Right atrium auricular region (tissue), 2 donors: ENCODE measurements at places on chromosomes 5 and 9. TPM values are rescaled to one million over a fixed set of nuclear protein-coding genes. Genes with fewer than 3 reads are reported as not detected.
A peak's percentile ranks its signal among the peaks of the same experiment; 100 is the strongest.

GRCh38 chr9:137575364-137575715 lies 3.4 kb downstream of the DPH7 start:
- DNase-seq = no peak

DNA sequence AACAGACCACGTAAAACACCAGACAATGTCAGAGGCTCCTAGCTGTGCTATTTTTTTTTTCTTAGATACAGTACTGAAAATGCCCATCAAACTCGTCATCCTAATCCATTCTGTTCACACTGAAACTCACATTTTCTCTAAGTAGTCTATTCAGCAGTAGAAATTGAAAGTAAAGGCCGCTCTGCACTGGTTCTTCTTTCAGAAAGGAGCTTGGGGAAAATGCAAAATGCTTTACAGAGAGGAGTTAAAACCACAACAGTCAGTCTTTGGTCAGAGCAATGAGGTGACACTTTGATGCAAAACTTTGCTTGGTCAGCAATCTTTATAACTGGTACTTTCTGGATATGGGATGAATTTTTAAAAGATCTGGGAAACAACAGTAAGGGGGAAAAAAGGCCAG lies 43.8 kb upstream of the SUSD1 start:
- DNase-seq = no peak

- DNase-seq = no peak
Measured at GRCh38 chr5:73395256-73395655, 53.3 kb downstream of the FOXD1 start.

- no peak for DNase-seq
Measured at GRCh38 chr5:112757468-112758208, 20.0 kb downstream of the APC start.

GRCh38 chr5:61534481-61535267 lies 202.6 kb downstream of the ZSWIM6 start:
- no peak for DNase-seq

DNA sequence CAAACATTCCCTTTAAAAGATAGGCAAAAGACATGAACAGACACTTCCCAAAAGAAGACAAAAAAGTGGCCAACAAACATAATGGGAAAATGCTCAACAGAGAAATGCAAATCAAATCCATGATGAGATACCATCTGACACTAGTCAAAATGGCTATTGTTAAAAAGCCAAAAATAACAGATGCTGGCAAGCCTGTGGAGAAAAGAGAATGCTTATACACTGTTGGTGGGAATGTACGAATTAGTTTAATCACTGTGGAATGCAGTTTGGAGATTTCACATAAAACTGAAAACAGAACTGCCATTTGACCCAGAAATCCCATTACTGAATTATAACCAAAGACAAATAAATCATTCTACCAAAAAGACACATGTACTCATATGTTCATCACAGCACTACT lies 58.3 kb upstream of the WDR41 start:
- no peak for DNase-seq

DNA sequence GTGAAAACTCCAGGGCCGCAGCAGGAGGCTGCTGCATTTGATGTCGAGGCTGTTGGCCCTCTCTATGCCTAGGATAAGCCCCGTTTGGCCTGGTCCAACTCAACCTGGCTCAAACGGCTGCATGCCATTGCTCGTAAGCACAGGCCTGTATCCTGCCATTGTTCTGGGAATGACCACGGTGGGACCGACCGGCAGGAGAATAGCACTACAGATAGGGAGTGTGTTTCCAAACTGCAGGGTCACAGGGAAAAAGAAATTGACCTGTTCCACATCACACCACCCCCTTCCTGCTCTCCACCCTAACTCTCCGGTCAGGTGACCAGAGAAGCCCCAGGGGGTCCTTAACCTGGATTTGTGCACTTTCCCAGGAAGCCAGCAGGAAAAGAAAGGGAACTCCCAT lies 278.7 kb upstream of the KLF4 start:
- DNase-seq = no peak

DNA sequence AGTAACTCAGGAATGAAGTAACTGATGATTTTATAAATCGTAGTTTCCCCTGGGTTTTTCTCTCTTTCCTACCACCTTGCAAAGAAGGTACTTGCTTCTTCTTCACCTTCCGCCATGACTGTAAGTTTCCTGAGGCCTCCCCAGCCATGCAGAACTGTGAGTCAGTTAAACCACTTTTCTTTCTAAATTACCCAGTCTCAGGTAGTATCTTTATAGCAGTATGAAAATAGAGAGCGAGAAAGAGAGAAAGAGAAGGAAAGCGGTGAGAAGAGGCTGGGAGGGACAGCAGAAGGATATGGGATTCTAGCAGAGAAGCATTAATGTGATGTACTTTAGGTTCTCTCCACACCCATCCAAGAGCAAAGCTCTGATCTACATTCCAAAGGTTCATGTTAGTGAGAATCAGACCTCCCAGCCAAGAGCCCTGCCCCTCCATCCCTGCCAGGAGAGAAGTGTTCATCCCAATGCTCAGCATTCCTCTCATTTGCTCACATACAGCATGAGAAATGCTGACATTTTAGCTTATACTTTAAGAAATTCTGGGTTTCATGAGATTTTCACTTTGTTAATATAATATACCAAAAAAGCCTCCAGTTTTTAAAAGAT lies 185.0 kb upstream of the PTGER4 start:
- DNase-seq = no peak

DNA sequence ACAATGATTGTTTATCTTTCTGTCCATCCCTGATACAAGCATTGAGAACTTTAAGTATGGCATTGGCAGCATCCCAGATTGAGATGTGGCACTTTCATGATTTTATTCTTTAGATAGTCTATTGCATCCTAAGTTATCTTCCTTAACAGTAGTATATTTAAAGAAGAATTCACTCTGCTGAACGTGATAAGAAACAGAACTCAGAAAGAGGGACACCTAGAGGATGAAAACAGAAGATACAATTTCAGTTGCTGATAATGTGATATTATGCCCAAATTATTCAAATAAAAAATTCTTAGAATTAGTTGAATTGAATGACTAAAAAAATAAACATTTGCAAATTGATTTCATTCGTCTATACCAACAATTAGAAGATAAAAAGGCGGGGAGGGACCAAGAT lies 218.1 kb upstream of the DMRTA1 start:
- DNase-seq = no peak

- peak; percentile 73 for DNase-seq
Measured at GRCh38 chr9:33106827-33107621, 30.6 kb upstream of the SMU1 start.

DNA sequence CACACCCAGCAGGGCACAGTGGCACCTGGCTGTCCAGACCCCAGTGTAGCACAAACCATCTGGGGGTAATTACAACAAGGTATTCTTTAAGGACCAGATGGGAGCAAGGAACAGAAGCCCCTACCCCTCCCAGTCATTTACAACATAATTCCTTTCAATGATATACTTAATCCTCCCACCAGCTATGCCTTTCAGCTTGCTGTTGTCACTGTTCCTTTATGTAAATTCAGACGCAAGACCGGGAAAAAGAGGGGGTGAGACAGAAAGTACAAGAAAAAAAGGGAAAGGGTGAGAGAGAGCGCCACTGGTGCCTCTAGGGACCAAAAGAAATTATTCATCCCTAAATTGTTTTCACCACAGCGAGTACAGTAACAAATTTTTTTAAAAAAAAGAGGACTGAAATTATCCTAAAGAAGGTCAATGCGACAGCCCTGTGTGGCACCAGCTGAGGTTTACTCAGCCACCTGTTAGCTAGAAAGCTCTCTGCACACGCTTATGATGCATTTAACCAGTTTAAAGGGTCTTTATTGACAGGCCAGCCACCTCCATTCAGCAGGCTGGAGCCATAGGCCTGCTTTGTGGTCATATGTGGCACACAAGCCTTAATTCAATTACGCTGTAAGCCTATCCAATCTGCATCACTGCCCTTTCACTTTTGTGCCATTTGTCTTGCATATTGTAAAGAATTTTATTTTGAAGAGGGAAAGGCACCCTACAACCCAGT lies 210.2 kb upstream of the ISL1 start:
- DNase-seq = no peak

DNA sequence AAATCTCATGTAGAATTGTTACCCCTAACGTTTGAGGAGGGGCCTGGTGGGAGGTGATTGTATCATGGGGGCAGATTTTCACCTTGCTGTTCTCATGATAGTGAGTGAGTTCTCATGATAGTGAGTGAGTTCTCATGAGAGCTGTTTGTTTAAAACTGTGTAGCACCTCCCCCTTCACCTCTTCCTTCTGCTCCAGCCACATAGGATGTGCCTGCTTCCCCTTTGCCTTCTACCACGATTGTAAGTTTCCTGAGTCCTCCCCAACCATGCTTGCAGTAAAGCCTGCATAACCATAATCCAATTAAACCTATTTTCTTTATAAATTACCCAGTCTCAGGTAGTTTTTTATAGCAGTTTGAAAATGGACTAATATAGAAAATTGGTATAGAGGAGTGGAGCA lies 1783.7 kb upstream of the CDH9 start:
- DNase-seq = no peak

DNA sequence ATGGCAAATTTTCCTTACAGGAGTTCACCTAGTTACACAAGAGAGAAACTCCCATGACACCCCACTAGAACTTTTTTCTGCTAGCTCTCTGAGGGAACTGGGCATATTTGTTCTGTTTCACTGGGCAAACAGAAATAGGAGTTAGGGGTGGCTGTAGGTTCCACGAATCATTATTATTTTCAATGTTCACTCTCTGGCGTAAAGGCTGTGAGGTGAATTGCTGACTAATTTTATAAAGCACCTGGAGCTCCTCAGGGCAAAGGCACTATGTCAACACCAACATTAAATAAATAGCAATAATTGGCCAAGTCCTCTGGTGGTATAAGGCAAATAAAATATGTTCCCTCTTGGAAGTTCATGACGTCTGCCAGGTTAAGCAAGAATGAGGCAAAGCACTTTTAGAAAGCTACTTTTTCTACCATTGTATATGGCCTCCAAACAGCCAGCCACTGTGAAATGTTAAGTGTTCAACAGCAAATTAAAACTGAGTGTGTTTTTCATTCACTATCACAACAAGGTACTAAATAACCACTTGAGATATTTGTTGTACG lies 344.6 kb downstream of the PDE4D start:
- no peak for DNase-seq

GRCh38 chr5:53373451-53374158 lies 106.8 kb upstream of the FST start:
- no peak for DNase-seq

GRCh38 chr9:128434340-128434739 lies 13.7 kb downstream of the CERCAM start:
- DNase-seq = no peak

DNA sequence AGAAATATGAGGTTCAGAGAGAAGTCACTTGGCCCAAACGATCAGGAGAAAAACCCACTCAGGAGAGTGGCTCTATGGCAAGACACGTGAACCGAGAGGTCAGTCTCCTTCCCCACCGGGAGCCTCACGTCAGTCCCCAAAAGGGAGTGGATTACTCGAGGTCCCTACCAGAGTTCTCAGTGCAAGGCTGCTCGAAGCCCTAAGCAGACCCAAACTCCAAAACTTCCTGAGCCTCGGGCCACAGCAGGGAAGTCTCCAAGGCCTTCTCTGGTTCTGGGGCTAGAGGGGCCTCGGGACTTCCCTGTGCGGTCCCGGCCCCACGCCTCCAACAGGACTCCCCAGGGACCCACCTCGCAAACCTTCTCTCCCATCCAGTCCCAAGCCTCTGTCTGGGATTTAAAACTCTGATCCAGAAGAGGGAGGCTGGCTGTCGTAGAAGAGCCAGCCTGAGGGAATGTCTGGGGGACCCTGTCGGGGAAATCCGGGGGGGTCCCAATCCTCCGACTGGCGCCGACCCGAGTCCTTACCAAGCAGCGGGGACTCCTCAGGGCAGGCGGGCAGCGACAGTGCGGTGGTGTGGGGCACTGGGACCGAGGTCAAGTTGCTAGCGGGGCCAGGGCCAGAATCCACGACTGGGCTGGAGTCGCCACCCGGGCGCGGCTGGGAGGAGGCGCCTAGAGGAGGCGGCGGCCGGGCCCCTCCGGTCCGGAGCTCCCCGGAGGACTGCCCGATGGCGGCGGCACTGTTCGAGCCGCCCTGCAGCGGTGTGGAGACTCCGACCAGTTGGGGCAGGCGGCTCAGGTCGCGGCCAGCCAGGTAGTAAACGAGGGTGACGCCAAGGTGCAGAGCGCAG lies 679 bp downstream of the B4GALT1 start:
- DNase-seq = peak; percentile 65

DNA sequence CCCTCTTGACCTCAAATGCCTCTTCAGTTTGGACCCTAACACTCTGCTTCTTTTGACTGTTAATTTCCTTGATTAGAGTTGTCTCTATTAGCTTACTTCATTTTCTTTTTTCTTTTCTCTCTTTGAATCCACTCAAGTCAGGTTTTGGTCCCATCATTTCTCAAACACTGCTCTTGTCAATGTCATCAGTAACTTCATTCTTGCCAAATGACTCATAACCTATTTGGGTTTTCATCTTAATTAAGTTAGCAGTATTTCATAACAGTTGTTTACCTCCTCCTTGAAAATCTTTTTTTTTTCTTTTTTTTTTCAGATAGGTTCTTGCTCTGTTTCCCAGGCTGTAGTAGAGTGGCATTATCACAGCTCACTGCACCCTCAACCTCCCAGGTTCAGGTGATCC lies 119.6 kb downstream of the PARP8 start:
- no peak for DNase-seq

DNA sequence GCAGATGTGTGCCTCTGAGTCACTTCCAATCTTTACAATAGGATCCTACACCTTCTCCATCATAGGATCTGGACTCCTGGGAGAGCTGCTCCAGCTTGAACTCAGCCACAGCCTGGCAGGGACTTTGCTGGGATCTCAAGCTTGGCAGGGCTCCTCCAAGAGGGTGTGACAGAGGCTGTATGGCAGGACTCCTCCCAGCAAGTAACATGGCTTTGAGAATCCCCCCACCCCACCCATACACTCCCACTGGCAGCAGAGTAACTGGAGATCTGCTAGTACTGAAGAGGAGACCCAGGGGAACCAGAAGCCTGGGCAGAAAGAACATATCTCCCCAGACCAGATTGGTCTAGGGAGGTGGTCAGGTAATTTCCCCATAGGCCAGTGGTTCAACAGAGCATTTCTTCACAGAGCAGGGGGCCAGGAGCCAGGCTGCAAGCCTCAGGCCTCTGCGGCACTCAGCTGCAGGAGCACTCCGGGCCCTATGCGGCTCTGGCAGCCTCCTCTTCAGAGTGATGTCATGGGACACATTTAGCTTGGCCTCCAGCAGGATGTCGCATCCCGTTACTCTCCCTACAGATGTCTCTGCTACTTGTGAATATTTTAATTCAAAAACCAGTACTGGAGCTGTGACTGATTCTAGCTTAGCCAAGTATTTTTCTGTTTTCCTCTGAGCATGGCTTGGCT lies 1.7 kb upstream of the ACSL6 start:
- peak; percentile 54 for DNase-seq

GRCh38 chr9:110912419-110913291 lies 125.6 kb downstream of the LPAR1 start:
- no peak for DNase-seq

- DNase-seq = no peak
Measured at GRCh38 chr5:62732677-62733121, 154.1 kb downstream of the LRRC70 start.

The FCN2 gene
- not detected for total RNA-seq

The SLC6A7 gene
- not detected for total RNA-seq

The CCNO gene
- total RNA-seq = 0.28 TPM

The ANXA2R gene
- total RNA-seq = 0.63 TPM
